ENCODE measurements at places on chromosomes 3 and 15.

DNA sequence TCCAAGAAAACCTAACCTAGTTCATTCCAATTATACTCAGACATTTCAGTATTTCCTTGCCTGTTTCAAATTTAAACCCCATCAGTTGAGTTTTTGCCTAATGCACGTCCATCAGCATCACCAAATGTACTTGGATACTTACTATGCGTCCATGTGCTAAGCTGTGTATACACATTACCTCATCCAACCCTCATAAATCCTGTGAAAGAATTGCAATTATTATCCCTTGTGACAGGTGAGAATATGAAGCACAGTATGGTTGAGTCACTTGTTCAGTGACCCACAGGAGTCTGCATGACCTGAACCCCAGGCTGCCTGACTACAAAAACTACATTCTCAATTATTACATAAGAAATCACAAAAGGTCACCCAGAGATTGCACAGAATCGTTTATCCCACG, 2.5 kb downstream of the OR5K2 start:
- no peak for DNase-seq

GRCh38 chr3:10988991-10989484, 3.5 kb upstream of the SLC6A1 start:
- DNase-seq, result no peak

DNA sequence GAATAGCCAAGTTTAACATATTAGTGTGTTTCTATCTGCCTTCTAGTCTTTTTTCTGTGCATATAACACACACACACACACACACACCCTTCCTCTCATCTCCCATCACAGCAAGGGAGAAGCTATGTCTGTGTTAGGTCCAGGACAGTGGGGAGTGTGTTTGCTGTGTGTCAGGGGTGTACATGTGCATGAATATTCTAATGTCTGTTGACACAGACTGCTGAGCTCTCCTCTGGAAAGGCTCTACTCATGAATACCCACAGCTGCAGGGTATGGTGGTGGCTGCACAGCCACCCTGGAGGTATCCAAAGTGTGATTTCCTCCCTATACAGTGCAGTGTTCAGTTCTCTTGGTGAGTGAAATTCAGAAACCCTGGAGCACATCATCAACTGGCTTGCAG, 42.9 kb downstream of the ARNT2 start:
- DNase-seq, result no peak

- peak; percentile 56 for DNase-seq
Observed at GRCh38 chr15:90221246-90221900, 12.4 kb downstream of the CIB1 start.

All from AG04449 (cell line).